ENCODE measurements at places on chromosomes 4 and X. TPM values are rescaled to one million over a fixed set of nuclear protein-coding genes. Genes with fewer than 3 reads are reported as not detected.

Gene KLHL34
- 0.02 TPM for polyA plus RNA-seq

Gene HNRNPH2
- 33.3 TPM for polyA plus RNA-seq

Gene LUZP4
- not detected for polyA plus RNA-seq

- no peak for DNase-seq
These were observed 56.5 kb downstream of the ARAP2 start for GRCh38 chr4:36187723-36188333.

DNA sequence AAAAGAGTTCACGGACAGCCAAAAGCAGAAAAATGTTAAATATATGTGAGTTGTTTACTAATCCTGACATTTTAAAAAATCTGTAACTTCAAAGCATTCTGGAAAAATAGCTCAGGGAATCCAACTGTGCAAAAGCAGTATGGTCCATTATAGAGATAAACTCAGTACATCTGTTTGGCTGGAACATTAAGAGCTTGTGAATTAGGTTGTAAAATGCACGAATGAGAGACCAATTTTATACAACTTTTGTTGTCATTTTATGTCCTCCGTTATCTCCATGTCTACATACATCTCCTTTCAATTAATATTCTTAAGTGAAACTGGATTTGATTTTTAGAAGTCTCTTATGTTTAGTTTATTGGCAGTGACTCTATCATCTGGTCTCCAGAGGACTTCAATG, 367.0 kb upstream of the ATOH1 start:
- no peak for DNase-seq

Gene ERCC6L
- polyA plus RNA-seq, result 0.29 TPM

GRCh38 chr4:74005528-74005927, 7.1 kb upstream of the CXCL5 start:
- no peak for DNase-seq

- DNase-seq, result no peak
These were observed 30.2 kb downstream of the KIAA0232 start for GRCh38 chr4:6812766-6813165.

GRCh38 chr4:128863312-128864075, 54.0 kb downstream of the JADE1 start:
- DNase-seq, result peak; percentile 82

GRCh38 chr4:76758290-76758882, 139.6 kb downstream of the SOWAHB start:
- DNase-seq, result no peak

DNA sequence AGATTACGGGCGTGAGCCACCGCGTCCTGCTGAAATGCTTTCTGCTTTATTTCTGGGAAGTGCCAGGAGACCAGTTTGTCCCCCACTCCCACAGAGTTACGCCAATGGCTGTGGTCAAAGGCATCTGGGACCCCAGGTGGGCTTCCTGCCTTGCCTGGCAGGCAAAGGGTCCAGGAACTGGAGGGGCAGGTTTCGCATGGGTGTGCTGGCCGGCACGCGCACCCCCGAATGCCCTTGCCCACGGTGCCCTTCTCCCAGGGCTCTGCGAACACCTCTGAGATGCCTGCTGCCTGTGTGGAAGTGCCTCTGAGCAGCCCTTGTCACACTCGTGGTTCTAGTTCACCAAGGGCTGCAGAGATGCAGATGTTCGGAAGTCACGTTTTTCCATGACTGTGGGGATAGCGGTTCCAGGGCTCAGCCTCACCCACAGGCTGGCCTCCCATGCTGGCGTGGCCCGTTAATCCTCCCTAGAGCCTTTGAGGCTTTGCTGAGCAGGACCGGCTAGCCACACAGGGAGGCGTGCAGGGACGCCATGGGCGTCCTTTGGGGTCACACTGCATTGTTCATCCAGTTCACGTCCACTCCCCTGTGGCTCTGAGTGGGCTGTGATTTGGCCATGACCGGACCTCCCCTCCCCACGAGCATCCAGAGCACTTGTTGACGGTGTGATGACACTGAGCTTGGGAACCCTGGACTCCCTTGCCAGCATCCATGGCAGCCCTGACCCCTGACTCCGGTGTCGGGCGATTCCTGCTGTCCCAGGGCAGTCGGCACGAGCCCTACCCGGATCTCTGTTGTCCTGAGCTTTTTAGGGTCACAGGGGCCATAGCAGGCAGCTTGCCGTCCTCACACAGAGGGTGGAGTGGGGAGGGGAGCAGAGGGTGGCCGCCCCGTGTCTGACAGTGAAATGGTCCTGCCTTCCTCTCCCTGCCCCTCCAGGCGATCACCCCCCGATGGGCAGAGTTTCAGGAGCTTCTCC, 12.7 kb upstream of the ADD1 start:
- no peak for DNase-seq

Gene CLTRN
- polyA plus RNA-seq, result 11.0 TPM

Gene MTTP
- polyA plus RNA-seq, result 58.4 TPM
